ENCODE measurements at places on chromosomes 2 and 18. TPM values are rescaled to one million over a fixed set of nuclear protein-coding genes. Genes with fewer than 3 reads are reported as not detected.
A peak's percentile ranks its signal among the peaks of the same experiment; 100 is the strongest.

Gene LOXL3
- total RNA-seq, result 0.41 TPM

Gene UGT1A4
- not detected for total RNA-seq

Gene TAF1B
- total RNA-seq, result 24.8 TPM

Gene PGAP1
- total RNA-seq, result 29.3 TPM

Gene ALPI
- total RNA-seq, result not detected

Gene GALR1
- not detected for total RNA-seq

Gene DOK6
- total RNA-seq, result not detected

Gene ERBB4
- not detected for total RNA-seq

Gene MTCL1
- total RNA-seq, result 0.15 TPM

Gene COX5B
- 245 TPM for total RNA-seq

Gene MFSD6
- 21.0 TPM for total RNA-seq

Gene FBXO15
- total RNA-seq, result 1.3 TPM

Gene CPLX4
- not detected for total RNA-seq

Gene ZNF2
- 3.1 TPM for total RNA-seq

GRCh38 chr18:59959606-59960005 lies 59.8 kb downstream of the PMAIP1 start:
- no peak for DNase-seq

DNA sequence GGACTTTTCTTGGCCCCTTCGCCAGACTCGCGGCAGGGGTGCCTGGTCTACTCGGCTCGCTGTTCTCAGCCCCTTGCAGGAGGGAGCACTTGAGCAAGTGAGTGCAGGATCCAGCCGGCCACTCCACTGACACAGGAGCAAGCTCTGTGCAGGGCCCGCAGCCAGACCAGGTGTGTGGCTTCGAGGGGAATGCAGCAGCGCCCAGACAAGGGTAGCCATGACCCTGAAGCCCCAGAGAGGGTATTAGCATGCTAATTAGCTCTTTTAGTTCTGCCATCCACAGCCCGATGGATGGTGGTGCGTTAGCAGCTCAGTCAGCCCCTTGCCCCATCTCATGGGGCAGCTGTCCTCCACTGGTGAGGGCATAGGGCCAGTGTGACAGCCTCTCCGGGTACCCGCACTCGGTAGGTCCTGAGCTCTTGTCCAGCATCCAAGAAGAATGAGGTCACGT lies 103.2 kb upstream of the HS6ST1 start:
- DNase-seq, result no peak

DNA sequence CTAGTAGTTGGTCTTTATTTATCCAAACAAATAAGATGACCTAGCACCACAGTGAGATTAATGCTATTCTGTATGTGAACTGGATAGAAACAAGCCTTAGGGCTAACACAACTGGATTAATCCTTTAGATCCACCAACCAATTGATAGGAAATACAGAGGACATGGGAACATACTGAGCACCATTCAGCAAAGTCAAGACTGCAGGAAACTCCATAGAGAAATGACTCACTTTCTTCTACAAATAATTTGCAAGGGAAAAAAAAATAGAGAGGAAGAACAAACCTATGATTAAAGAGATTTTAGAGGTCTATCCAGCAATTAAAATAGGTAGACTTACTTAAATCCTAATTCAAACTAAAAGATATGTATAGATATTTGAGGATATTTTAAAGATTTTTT lies 23.9 kb downstream of the WDFY1 start:
- no peak for DNase-seq

DNA sequence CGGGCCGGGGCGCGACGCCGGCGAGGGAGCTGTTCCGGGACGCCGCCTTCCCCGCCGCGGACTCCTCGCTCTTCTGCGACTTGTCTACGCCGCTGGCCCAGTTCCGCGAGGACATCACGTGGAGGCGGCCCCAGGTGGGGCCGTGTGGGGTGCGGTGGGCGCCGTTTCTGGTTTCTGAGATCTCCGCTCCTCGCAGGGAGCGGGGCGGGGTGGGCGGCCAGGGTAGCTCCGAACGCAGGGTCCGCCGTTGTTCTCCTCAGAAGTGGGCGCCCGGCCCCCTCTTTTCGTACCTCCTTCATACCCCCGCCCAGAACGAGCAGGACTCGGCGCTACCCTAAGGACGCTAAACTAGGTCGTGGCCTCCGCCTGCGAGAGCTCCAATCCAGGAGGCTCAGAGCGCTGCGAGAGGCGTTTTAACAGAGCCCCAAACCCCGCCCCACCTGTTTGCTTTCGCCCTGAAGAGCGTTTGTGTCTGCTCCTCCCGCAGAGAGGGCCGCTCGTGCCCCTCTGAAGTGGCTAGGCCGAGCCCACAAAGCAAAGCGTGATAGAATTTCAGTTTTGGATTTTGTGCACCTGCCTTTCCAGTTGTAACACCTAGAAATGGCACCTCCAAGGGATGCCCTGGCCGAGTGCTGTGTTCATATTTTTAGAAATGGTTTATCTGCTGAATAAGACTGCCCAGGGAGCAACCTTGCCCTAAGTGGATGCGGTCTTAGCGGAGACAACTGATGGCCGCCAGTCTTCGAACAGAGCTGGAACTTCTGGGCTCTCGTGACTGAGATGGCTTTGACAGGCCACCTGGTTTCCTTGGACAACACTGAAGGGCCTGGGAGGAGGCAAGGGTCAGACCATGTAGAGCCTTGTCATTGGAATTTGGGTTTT lies 626 bp downstream of the CAPN10 start:
- DNase-seq, result peak; percentile 54

- DNase-seq, result peak; percentile 6
Measured at GRCh38 chr2:134718023-134718816, 580 bp downstream of the TMEM163 start.

- DNase-seq, result no peak
Measured at GRCh38 chr2:235458839-235459273, 35.0 kb upstream of the AGAP1 start.

DNA sequence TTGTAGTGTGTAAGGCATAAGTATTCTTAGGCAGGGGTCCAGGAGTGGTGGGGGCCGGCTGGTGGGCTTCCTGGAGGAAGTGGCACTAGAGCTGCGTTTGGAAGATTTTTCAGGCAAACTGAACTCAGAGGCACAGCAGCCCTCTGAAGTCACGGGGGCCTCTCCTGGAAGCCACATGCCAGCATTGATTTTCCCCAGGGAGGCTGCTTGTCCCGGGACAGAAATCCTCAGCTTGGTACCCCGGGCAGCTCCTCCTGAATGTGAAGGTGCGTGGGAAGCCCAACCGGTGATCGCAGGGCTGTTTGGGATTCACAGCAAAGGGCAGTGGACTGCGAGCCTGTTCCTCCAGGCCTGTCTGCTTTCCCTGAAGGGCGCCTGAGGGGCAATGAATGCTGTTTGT lies 1.6 kb upstream of the PDIA6 start:
- DNase-seq, result no peak

DNA sequence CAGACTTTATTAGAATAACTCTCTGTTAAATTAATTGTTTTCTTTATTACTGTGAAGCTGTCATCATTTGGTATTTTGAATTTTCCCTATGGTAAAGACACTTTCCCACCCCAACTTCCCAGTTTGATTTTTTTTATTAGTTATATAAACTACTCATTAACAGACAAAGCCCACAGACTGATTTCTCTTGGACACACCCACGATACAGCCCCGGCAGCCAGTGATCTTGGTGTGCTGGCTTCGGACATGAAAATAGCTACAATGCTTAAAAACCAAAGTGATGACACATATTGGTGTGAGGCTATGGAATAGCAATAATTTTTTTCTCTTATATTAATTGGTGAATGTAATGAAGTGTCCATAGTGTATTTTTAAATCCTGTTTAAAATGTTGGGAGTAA lies 225.4 kb upstream of the SIX3 start:
- DNase-seq, result no peak

GRCh38 chr2:136297312-136297711 lies 179.4 kb upstream of the CXCR4 start:
- no peak for DNase-seq

DNA sequence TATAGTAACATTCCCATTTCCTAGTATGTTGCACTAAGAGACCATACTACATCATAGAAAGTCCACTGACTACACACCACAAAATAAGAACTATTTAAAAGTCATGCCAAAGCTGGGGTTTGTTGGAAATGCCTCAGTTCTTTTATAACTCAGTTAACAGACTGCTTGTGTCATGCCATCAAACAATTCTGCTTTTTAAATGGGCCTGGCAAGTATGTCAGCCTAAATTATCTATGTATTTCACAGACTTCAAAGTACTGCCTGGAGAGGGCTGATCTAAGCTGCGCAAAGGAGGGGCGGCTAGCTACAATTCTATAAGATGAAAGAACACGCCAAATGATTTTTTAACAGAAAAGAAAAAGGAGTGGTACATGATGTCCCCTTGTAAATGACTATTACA lies 49.6 kb downstream of the FARSB start:
- DNase-seq, result no peak

GRCh38 chr18:31659576-31660177 lies 24.7 kb downstream of the B4GALT6 start:
- no peak for DNase-seq

GRCh38 chr2:28528206-28528605 lies 32.3 kb downstream of the PLB1 start:
- DNase-seq, result no peak

- no peak for DNase-seq
Measured at GRCh38 chr2:159179096-159179495, 107.4 kb downstream of the WDSUB1 start.

GRCh38 chr2:231674587-231675338 lies 33.6 kb upstream of the PTMA start:
- peak; percentile 72 for DNase-seq

- DNase-seq, result no peak
Measured at GRCh38 chr2:212640428-212640827, 101.8 kb upstream of the ERBB4 start.

GRCh38 chr2:189610700-189611099 lies 30.1 kb upstream of the SLC40A1 start:
- DNase-seq, result no peak

- no peak for DNase-seq
Measured at GRCh38 chr2:114446571-114446970, 4.1 kb downstream of the DPP10 start.

- DNase-seq, result no peak
Measured at GRCh38 chr2:133264989-133265401, 303.3 kb downstream of the NCKAP5 start.

- DNase-seq, result no peak
Measured at GRCh38 chr2:36456227-36457175, 100.9 kb downstream of the CRIM1 start.

DNA sequence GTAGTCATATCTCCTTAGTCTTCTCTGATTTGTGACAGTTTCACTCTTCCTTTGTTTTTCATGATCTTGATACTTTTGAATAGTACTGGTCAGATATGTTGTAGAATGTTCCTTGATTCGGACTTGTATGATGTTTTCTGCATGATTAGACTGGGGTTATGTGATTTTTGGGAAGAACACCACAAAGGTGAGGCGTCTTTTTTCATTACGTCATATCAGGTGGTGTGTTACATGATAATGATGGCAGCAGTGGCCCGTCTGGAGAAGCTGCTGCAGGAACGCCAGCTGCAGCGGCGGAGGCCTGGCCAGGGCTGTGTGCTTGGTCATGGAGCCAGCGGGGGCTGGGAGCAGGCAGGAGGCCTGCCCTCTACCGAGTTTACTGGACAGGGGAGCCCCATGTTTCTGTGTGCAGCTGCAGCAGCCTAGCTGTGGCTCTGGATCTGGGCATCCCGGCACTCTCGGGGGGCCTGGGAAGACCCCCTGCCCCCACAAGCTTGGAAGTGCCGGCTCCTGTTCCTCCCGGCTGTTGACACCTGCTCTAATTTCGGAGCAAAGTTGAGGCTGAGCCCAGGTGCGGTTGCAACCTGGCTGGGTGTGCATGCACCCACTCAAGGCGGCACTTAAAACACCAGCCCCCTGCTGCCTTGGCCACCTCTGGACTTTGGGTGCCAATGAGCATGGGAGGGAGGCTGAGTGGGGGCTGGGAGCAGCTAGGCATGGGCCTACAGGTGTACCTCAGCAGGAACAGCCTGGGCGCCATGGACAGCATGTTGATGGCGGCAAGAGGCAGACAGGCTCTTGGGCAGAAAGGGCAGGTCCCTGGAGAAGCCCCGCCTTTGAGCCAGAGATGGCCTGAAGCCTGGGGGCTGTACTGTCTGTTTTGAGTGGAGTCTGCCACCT lies 26.1 kb downstream of the SLC4A10 start:
- DNase-seq, result no peak

DNA sequence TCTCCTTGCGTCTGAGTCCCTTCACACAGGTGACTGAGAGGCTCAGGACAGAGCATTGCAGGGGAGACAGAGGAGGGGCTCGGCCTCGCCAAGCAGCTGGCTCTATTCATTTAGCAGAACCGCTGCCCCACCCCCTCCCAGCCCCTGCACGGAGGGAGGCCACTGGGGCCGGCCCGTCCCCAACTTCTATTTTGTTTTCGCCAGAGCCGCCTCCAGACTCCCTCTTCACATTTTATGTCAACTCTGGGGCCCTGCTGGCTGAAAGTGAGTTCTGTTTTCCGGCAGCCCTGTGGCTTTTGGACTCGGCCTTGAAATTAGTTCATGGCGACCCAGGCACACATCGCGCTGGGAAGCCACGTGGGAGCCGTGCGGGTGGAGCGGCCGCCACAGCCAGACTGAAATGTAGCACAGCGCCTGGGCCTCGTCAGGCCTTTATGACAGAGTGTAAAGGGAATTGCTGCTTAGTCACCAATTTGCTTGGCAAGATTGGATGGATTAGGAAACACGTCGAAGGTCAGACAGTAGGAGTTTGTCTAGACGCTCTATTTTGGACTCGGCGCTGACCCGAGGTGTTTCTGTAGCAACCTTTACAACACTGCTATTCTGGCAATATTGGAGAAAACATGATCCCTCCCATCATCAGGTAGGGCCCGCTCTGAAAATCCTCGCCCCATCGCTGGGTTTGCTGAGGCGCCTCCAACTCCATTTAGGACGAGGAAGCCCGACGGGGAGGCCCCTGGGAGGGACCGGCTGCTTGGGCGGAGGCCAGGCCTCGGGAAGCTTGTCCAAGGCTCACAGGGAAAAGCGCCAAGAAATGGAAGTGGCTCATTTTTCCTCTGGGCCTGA lies 90.7 kb upstream of the CTDP1 start:
- DNase-seq, result no peak

- DNase-seq, result no peak
Measured at GRCh38 chr18:64278026-64278425, 129.1 kb upstream of the LINC00305 start.

- DNase-seq, result no peak
Measured at GRCh38 chr2:1598800-1599199, 145.5 kb downstream of the PXDN start.

DNA sequence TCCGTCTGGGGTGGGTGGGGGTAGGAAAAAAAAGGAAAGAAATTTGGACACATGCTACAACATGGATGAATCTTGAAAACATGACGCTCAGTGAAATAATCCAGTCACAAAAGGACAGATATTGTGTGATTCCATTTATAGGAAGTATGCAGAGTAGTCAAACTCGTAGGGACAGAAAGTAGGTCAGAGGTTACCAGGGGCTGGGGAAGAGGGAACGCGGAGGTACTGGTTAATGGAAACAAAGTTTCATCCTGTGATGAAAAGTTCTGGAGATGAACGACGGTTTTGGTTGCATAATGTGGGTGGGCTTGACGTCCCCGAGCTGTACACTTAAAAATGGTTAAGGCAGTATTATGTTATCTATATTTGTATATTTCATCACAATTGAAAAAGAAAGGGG lies 4.5 kb upstream of the SFTPB start:
- no peak for DNase-seq

GRCh38 chr2:139872032-139872431 lies 1091.8 kb upstream of the NXPH2 start:
- DNase-seq, result no peak

GRCh38 chr2:44956843-44957242 lies 15.3 kb downstream of the SIX3 start:
- DNase-seq, result no peak

- DNase-seq, result no peak
Measured at GRCh38 chr2:100786297-100786658, 33.7 kb upstream of the NPAS2 start.
